ENCODE measurements at places on chromosomes 16 and 17.

DNA sequence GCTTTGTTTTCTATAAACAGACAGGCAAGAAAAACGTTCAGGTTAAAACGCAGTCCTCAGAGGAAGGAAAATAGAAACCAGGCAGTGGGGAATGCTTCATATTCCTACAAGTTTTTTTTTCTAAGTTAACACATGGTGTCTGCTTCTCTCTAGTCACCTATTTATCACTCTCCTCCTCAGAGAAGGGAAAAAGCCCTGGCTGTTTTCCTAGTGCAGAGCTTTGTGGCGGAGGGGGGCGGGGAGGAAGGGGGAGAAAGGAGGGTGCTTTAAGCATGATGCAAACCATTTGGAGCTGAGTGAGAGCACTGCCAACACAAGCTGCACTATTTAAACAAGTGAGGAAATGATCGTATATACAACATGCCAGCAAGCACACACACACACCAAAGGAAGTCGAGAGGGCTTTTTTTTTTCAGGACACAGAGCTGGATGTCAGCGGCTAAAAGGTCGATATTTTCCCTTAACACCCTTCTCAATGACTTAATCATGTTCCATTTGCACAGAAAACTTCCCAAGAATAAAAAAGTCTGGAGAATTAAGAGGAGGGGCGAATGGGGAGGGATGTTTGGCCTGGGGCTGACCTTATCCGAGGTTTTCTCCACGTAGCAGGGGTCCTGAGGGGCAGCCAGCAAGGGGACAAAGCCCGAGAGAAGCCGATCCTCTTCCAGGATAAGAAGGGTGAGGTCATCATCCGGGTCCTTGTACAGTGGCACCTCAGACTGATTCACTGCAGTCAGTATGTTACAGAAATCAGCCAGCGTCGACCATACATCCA, 117.4 kb downstream of the HIC1 start:
- DNase-seq, result peak; percentile 100

- no peak for DNase-seq
Measured at GRCh38 chr17:68734187-68734900, 133.2 kb upstream of the FAM20A start.

GRCh38 chr17:83173914-83174361, 94.5 kb downstream of the METRNL start:
- no peak for DNase-seq

- DNase-seq, result peak; percentile 36
Measured at GRCh38 chr16:50763211-50763610, 21.3 kb downstream of the CYLD start.

DNA sequence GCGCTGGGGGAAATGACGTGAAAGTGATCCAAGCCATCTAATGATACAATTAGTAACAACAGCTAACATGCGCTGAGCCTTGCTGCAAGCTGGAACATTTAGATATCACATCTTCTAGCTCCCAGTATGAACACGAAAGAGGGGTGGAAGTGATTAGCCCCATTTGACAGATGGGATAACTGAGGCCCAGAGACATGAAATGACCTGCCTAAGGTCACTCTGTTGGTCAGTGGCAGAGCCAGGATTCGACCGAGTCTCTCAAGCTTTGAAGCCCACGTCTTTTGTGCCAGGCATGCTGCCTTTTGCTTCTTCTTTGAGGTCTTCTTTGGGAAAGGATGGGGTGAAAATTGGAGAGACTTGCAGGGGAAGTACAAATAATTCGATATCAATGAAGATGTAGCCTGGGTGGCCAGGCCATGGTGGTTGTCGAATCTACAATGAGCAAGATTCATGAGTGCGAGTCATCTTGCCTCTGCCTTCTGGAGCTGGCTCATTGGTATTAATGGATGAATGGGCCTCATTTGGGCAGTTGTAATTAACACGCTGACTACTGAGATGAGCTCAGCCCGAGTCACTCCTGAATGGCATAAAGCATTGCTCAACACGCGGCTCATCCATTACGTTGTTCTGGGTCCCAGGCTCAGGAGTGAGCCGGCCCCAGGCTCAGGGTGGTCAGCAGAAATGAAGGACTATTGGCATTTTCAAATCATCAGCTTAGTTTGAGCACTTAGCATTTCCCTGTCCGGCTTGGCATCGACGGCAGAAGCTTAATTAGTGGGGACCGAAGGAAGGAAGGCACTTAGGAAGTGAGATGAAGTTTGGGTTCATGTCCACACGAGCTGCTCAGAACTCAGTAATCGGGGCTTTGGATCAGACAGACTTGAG, 28.0 kb upstream of the GPRC5B start:
- DNase-seq, result peak; percentile 8

DNA sequence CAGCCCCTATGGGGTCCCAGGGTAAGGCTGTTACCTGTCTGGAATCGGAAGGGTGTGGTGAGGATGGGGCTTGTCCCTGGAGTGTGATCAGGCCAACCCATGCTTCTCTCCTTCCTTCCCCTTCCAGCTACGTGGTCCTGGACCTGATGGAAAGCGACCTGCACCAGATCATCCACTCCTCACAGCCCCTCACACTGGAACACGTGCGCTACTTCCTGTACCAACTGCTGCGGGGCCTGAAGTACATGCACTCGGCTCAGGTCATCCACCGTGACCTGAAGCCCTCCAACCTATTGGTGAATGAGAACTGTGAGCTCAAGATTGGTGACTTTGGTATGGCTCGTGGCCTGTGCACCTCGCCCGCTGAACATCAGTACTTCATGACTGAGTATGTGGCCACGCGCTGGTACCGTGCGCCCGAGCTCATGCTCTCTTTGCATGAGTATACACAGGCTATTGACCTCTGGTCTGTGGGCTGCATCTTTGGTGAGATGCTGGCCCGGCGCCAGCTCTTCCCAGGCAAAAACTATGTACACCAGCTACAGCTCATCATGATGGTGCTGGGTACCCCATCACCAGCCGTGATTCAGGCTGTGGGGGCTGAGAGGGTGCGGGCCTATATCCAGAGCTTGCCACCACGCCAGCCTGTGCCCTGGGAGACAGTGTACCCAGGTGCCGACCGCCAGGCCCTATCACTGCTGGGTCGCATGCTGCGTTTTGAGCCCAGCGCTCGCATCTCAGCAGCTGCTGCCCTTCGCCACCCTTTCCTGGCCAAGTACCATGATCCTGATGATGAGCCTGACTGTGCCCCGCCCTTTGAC, 2.4 kb downstream of the MAPK7 start:
- no peak for DNase-seq

DNA sequence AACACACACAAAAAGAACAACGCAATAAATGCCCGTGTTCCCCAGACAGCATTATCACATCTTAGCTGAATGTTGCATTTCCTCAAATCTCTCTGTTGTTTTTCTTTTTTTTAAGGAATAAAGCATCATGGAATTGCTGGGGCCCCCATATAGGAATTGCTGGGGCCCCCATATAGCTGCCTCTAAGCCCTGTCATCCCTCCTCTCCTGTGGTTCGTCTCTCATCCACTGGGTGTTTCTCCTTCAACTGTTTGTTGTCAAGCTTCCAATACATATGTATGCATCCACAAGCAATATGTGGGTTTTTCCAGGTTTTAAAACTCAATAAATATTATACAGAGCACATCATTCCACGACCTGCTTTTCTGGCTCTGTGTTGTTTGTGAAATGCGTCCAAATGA, 43.2 kb downstream of the HSBP1 start:
- no peak for DNase-seq

DNA sequence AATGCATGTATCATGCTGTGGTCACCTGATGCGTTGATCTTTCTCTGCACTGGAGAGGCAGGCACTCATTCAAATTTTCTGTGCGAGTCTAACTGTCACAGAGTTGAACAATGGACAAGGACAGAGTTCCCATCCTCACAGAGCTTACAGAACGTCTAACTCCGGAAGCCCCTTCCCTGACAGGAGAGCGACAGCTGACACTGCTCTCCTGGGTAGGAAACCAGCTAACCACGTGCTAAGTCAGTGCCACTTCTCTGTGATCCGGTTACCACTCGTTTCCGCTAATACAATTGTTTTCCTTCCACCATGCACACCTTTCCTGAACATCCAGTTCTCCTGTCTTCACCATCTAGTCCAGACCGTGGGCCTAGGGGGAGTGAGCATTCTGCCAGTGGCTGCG, 11.3 kb downstream of the KLHDC4 start:
- no peak for DNase-seq

GRCh38 chr16:24124291-24124690, 131.8 kb upstream of the CACNG3 start:
- DNase-seq, result no peak

DNA sequence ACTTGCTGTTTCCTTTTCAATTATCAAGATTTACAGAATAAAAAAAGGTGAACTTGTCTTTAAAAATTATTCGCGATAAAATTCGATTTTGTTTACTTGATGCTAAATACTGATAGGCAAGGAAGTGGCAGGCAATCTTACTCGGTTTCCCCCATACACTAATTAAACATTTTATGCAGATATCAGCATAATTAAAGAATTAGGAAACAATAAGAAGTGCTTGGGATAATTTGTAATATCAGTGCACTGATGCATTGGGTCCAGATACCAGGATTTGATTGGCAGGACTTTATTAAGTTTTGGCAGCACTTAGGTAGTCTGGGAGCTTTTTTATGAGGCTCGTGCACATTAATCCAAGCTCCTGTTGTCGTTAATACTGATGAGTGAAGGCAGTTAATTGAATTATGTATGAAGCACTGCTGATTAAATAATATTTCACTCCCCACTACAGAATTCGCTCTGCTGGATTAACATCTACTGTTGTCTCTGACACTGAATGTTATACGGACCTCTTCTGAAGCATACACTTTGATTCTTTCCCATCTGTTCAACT, 165.6 kb downstream of the CA10 start:
- no peak for DNase-seq

DNA sequence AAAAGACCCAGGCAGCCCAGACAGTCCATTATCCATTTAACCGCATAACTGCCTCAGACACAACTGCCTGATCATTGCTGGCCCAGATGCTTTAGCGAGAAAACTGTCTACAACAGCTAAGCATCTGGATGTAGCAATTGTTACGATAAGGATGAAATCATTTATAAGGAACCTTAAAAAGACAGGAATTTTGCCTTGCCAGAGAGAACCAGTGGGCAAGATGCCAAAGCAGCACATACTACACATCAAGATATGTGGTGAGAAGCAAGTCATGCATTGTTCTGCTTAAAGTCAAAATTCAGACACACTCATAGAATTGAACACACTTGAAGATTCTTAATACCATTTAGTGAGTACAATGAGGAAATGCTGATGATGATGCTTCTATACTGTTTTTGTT, 1525.3 kb downstream of the CDH8 start:
- no peak for DNase-seq

- DNase-seq, result no peak
Measured at GRCh38 chr17:35162755-35163154, 15.1 kb downstream of the UNC45B start.

GRCh38 chr16:50166511-50167500, 13.7 kb downstream of the TENT4B start:
- DNase-seq, result no peak

GRCh38 chr17:82241183-82241925, 12.5 kb downstream of the SLC16A3 start:
- peak; percentile 52 for DNase-seq

GRCh38 chr17:8464941-8465340, 29.3 kb downstream of the NDEL1 start:
- DNase-seq, result no peak

- DNase-seq, result no peak
Measured at GRCh38 chr17:57488856-57489255, 232.5 kb downstream of the MSI2 start.

GRCh38 chr16:66093191-66093590, 273.3 kb upstream of the CDH5 start:
- peak; percentile 82 for DNase-seq

- no peak for DNase-seq
Measured at GRCh38 chr17:78426293-78426879, 47.9 kb downstream of the PGS1 start.

DNA sequence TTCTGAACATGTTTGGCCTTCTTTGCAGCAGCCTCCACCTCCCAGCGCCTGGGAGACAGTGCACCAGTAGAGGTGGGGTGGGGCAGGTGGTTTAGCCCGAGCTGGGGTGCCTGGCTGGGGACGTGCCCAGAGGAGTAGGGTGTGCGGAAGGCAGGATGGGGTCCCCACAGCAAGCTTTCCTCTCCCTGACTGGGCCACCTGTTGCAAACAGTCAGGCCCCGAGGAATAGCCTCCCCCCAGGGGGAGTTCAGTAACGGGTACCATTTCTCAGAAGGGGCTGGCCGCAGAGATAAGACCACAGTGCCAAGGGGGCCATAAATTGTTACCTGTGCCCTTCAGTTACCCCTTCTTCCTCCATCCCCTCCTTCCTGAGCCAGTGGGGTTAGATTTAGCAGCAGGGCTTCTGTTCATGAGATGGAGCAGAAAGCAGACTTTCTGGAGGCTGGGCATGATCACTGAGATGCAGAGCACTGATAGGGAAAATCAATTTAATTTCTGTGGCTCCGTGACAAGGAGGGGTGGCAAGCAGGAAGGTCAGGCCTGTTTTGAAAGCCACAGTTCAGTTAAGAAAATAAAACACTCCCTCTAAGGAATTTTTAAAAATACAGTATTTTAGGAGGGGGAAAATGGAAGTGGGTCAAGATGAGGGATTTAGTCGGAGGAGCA, 181.9 kb downstream of the MSI2 start:
- no peak for DNase-seq

DNA sequence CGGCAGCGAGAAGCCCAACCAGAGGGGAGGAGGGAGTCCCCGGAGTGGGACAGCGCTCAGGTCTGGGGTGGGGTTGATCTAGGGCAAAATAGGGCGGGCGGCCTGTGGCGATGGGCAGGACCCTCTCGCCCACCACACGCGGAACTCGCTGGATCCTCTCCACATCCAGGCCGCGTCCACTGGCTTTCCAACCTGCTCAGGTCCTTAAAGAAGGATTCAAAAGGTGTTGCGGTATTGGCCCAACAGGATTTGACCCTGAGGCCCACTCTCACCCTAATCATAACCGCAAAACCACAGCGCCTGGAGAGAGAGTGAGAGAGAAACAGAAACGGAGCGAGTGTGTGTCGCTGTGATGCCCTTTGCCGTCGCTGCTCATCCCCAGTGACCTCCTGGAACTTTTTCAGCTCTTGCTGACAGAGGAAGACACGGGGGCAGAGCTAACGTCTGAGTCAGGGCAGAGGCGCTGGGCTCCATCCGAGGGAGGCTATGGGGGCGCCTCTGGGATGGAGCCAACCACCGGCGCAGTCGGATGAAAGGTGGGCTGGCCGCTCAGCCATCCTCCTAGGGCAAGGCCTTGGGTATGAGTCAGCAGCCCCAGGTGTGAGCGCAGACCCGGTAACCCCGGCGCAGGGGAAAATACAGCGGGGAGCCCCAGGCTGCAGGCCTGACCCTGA, 16.7 kb upstream of the OR1F1 start:
- DNase-seq, result no peak

GRCh38 chr16:68200088-68200783, 35.7 kb downstream of the ESRP2 start:
- DNase-seq, result peak; percentile 37
